ENCODE measurements at places on chromosomes 13 and 19.

- peak; percentile 35 for DNase-seq
Measured at GRCh38 chr13:28181413-28181812, 43.1 kb downstream of the PAN3 start.

GRCh38 chr13:98460516-98460915, 116.4 kb downstream of the STK24 start:
- DNase-seq: peak; percentile 69

DNA sequence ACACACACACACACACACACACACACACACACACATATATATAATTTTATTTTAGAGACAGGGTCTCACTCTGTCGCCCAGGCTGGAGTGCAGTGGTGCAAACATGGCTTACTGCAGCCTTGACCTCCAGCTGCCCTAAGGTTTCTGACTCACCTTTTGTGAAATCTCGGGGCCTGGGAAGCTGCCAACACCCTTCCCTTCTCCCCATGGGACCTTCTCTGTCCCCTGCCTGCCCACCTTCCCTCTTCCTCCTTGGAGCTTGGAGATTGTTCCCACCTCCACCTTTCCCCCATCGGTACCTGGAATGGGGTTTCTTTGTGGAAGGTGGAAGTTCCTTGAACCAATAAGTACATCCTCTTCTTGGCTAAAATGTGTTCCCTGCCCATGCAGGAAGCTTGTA, 6.3 kb downstream of the ARRDC5 start:
- peak; percentile 31 for DNase-seq

GRCh38 chr19:1284979-1285736, 515 bp upstream of the EFNA2 start:
- no peak for DNase-seq

- no peak for DNase-seq
Measured at GRCh38 chr19:31283701-31284100, 65.5 kb downstream of the TSHZ3 start.

DNA sequence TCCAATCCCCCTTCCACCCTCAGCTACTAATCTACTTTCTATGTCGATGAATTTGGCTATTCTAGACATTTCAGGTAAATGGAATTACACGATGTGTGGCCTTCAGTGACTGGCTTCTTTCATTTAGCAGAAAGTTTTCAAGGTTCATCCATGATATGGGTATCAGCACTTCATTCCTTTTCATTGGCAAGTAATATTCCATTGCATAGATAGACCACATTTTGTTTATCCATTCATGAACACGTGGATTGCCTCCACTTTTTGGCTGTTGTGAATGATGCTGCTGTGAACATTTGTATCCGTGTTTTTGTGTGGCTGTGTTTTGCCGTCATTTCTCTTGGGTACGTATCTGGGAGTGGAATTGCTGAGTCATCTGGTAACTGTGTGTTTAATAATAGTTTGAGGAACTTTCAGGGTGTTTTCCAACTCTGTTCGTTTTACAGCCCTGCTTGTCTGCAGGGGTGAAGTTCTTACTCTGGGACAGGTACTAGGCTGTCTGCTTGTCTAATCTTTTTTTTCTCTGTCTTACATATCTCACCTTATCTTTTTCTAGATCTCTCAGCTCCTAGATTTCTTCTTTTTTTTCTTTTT, 32.5 kb downstream of the MARK4 start:
- DNase-seq: no peak

DNA sequence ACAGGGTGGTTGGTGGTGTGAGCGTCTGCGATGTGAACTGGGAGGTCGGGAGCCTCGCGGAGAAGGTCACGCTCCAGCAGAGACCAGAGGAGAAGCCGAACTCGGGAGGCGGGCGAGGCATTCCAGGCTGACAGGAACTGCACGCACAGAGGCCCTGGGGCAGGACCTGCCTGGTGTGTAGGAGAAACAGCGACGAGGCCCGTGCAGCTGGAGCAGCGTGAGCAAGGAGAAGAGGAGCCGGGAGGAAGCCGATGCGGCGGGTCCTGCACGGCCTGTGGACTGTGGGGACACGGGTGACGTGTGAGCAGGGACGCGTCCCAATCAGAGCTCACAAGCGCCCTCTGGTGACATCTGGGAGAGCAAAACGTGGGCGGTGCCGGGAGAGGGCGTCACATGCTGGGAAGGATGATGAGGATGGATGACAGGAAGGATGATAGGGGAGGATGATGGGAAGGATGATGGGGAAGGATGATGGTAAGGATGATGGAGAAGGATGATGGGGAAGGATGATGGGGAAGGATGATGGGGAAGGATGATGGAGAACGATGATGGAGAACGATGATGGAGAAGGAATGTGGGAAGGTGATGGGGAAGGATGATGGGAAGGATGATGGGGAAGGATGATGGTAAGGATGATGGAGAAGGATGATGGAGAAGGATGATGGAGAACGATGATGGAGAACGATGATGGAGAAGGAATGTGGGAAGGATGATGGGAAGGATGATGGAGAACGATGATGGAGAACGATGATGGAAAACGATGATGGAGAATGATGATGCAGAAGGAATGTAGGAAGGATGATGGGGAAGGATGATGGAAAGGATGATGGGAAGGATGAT, 16.1 kb upstream of the MADCAM1 start:
- peak; percentile 53 for DNase-seq

DNA sequence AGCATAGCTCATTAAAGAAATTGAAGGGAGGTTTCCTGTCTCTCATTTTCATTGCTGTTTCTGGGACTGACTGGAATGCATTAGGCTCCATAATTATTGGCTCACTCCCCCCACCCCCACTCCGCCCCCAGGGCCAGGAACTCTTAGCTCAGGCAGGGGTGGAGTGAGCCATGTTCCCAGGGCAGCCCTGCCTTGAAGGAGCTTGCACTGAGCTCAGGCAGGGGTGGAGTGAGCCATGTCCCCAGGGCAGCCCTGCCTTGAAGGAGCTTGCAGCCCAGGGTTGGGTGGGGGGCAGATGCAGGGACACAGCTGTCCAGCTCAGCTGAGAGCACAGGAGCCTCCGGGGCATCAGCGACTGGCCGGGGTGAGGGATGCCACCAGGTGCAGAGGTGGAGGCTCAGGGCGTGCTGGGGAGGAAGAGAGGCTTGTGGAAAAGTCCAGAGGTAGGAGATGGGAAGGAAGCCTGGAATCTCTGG, 39.1 kb upstream of the TFDP1 start:
- peak; percentile 31 for DNase-seq

GRCh38 chr19:6610934-6611852, 20.2 kb upstream of the CD70 start:
- peak; percentile 98 for DNase-seq

- no peak for DNase-seq
Measured at GRCh38 chr13:63492604-63493003, 2077.0 kb upstream of the PCDH20 start.

GRCh38 chr13:75691183-75691582, 55.1 kb downstream of the LMO7 start:
- no peak for DNase-seq

DNA sequence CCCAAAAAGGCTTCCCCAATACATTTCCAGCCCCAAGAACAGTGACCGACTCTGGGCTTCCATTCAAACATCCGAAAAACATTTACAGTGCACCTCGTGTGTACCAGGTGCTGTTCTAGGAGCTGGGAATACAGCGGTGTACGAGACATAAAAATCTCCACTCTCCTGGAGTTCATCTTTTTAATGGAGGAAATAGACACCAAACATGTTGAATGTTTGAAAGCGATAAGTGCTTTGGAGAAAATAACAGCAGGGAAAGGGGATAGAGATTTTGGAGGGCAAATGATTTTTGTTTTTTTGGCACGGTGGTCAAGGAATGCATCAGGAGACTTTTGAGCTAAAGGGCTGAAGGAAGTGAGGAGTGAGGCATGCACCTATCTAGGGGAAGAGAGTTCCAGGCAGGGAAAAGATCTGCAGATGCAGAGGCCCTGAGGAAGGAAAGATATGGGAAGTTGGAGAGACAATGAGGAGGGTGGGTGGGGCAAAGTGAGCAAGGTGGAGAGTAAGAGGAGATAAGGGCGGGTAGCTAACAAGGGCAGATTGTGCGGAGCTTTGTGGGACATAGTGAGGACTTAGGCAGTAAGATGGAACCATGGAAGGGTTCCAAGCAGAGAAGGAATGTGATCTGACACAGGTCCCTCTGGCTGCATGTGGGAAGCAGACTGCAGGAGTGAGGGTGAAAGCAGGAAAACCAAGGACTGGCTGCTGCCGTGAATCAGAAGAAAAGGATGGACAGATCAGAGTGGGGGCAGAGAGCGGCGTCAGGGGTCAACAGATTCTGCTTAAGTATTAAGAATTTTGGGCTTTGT, 703 bp upstream of the FBL start:
- peak; percentile 28 for DNase-seq

Measured in AG10803 (cell line).